ENCODE measurements at places on chromosomes 1 and 21.
A peak's percentile ranks its signal among the peaks of the same experiment; 100 is the strongest.

DNA sequence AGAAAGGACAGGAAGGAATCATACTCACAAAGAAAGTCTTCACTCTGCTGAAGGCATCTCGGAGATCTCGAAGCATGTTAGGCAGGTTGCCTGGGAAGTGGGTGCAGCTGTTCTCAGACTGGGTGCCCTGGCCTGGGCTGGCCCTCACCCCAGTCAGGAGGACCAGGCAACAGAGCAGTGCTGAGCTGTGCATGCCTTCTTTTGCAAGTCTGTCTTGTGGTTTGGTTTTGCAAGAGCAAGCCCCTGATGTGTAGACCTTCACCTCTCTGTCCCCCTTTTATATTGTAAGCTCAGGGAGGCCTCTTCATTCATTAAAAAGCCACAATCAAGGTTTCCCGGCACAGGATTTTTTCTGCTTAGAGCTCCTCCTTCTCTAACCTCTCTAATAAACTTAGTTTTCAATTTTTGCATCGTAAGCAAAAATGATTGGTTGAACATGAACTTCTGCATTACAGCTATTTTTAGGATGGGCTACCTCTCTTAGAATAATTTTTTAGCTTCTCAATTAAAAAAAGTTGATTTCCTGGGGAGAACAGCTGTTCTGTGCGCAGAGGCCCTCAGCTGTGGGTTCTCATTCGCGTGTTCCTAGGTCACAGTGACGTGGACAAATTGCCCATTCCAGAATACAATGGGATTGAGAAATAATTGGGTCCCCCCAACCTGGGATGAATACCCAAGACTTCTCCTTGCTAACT lies at the start of gene IL10:
TSS of gene IL10 (minus strand) at position 252 of the 695 bp plus-strand sequence. CDS start at position 193, 59 bp downstream.
- no peak for DNase-seq

DNA sequence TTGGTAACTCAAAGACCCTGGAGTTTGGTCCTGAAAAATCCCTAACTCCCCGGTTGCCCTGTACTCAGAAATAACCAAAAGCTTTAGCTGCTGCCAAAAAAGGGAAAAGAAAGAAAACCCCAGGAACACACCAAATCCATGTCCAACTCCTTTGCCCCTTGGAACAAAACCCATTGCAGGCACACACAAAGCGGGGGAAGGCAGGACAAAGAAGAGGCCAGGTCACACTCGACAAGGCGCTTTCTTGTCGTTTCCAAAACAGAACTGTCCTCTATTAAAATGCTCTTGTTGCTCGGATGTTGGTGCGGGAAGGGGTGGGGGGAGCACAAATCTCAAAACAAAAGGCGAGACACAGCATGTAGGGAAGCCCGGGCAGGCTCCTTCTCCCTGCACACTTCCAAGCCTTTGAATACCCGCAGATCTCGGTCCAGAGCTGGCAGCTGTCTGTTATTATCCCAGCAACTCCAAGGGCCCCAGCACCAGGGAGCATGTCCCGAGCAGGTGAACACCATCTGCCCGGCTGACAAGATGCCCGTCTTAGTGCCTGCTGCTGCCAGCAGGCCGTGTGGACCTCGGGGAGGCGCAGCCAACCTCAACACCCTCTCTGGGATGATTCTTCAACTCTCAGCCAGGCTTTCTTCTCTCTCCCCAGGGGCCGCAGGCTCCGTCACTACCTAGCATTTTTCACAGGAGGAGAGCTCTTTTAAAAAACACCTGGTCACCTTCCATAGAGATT lies 96.4 kb downstream of the SSBP3 start:
- no peak for DNase-seq

DNA sequence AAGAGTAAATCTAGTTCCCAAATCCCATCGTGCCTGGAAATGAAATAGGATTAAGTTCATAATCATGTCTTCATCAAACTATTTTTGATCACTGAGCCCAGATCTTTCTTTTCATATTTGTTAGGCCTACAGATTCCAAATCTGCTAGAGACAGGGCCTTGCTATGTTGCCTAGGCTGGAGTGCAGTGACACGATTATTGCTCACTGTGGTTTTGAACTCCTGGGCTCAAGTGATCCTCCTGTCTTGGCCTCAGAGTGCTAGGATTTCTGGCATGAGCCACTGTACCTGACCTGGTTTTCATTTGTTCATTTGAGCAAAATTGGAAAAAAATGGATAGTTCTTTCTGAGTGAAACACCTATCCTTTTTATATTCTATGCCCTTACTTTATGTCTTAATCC lies 28.0 kb upstream of the DIPK1A start:
- DNase-seq = no peak

GRCh38 chr1:47870946-47871676 lies 126.1 kb downstream of the TRABD2B start:
- DNase-seq = no peak

GRCh38 chr1:110620250-110620615 lies 14.1 kb upstream of the KCNA2 start:
- DNase-seq = peak; percentile 10

GRCh38 chr21:35606146-35606545 lies 454.2 kb downstream of the SETD4 start:
- no peak for DNase-seq

DNA sequence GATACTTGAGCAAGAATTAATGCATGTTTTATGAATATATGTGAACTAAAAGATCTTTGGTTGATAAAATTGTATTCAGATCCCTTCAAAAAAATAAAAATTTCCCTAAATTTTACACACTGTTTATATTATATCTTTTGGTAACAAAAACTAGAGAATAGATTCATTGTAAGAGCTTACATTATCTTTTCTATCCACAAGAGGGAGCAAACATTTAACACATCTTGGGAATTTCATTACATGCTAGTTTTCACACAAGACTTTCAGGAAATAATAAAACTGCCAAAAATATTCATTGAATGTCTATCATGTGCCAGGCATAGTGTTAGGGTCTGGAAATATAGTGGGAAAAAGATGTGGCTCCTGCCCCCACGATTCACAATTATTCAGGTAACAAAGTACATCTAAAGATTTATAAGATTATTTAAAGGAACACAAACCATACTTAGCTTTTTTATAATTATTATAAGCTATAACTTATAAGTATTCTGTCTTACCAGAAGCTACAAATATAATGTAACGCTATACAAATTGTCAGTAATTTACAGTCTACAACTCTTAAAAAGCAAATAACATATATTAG lies 30.6 kb downstream of the FAF1 start:
- DNase-seq = no peak

- DNase-seq = no peak
These were observed 96.1 kb upstream of the KCNA3 start for GRCh38 chr1:110770832-110771231.

- no peak for DNase-seq
These were observed 128.3 kb upstream of the HMGB4 start for GRCh38 chr1:33735624-33736023.

DNA sequence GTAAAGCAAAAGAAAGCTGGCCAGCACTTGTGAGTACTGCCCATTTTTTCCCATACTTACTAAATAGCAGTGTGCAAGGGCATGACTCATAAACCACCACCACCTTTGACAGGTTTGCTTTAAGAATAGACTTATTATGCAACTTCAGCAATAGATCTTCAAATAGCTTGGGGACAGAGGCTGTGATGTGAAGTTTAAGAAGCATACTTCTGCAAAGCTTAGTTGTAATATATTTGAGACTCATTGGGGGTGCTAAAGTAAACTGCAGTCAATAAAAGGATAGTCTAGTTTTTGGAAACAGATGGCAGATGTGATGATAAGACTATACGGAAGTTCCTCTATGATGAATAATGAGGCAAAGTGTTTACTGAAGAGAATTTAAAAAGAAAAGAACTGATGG lies 210.0 kb downstream of the PLA2G4A start:
- no peak for DNase-seq

DNA sequence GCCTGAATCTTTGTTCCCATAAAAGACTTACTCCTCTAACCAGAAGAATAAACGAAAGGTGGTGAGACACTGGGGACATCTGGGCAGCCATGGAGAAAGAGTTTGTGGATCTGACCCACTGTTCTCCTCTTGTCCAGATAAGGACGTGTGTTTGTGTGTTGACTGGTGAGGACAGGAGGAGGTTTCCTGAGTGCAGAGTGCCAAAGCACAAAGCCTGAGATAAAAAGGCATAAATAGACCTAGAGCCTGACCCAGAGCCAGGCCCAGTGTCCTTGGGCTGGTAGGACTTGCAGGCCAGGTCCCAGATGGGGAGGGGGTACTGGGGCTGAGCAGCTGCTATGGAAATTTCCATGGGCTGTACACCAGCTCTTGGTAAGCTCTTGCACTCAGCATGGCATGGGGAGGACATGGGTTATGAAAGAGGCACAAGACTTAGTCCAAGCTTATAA lies 19.6 kb upstream of the COQ8A start:
- DNase-seq = no peak

DNA sequence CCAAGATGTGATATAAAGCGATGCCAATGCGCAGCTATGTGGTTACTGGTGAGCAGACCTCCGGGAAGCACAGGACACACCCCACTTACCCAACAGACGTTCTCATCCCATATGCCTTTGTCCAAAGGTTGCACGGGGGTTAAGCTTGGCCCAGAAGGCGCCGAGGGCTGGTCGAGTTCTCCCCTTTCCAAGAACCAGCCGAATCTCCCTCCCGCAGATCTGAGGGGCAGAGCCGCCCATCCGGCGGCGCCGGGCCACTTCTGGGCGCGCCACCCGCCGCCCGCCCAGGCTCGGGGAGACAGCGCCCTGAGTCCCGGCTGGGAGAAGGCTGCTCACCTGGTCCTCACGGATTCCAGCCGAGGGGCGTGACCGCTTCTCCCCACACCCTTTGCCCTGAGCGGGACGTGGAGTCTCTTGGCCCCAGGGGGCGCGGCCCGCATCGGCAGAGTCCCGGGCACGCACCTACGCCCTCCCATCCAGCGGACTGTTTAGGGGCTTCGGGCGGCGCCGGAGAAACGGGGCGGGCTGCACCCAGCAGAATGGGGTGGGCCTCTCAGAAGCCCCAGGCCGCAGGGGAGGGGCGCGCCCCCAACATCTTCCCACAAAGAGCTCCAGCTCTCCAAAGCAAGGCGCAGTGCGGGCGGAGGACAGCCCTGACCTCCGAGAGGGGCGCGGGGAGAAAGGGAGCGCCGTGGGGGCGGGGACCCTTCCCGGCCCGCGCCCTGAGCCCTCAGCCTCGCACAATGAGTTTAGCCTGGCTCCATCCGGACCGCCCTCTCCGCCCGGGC lies 615 bp downstream of the GPR161 start:
- peak; percentile 50 for DNase-seq

DNA sequence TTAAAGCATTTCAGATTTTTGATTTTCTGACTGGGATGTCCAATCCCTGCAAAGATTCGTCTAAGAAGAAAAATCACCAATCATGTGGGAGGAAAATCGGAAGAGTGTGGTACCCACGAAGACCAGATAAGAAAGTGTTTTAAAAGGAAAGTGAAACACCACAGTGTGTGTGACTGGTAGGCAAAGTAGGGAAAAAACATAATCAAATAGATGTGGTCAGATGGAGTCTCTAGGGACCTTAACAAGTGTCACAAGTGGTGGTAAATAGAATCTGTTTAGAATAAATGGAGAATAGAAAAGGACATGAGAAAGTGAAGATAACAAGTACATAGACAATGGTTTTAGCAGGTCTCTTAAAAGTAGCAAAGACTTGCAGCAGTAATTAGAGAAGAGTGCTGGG lies 154.6 kb downstream of the SLC30A10 start:
- peak; percentile 35 for DNase-seq

DNA sequence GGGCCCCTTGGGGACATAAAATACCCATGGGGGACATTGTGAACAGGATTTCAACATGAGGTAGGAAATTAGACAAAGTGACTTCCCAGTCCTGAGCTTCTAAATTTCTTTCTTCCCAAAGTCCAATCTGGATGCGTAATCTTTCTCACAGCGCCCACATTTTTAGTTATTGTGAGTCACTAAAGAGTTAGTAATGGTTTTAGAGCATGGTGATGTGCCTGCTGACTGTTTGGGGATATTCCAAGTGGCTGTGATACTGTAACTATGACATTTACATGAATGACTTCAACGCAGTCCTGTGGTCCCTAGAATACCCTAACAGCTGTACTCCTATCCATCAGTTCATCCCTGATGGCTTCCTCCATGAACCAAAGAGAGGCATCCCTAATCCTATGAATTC lies 224.0 kb upstream of the COA6 start:
- no peak for DNase-seq

DNA sequence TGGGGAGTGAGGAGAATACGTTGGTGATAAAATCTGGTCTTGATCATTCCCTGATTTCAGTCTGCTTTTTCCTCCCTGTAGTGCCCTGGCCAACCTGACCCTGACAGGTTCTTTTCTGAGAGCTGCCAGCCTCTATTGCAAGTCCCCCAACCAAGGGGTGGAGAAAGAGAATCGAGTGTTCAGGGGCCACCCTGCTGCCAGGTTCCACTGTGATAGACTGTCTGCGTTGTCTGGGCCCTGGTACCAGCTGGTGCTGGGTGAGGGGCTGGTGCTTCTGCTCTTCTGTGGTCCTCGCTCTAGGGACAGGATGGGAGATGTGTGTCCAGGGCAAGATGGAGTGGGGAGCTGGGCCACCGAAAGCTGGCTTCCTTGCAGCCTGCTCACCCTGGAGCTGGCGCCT lies 214.6 kb downstream of the CAMTA1 start:
- no peak for DNase-seq

DNA sequence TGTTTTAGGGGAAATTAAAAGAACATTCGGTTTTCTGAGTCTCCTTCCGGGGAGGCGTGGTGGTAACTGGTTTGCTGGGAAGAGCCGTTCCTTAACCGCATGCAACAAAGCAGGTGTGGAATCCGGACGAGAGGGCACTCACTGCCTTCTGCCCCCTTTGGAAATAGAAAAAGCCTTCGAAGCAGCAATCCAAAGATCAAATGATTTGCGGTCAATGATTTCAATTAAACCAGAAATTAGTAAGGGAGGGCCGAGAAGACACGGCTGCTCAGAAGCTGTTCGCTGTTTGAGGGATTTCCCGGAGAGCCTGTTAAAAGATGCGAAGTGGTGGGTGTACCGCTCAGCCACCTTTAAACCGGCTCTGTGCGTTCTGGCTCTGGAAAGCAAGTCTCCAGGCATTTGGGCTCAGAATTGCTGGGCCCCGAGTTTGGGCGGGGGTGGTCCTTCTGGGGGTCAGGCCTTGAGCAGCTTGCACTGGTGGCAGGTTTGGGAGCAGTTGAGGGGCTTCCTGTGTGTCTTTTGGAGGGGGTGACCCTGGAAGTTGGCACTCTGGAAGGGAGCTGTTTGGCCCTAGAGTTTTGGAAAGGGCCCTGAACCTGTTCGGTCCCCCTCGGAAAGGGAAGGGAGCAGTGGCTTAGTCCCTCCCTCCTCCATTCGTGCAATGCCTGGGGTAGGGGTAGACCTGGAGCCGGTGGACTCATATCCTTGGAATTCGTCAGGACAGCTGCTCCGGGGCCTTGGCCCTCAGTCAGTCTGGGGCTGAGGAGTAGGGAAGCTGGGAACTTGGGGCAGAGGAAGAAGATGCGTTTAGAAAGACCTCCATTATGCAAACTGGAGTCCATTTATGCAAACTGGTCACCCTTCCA lies 3.1 kb downstream of the SIM2 start:
- peak; percentile 36 for DNase-seq

- DNase-seq = no peak
These were observed 69.5 kb downstream of the PLD5 start for GRCh38 chr1:242455052-242455361.

GRCh38 chr1:111183308-111184069 lies 17.0 kb downstream of the DENND2D start:
- no peak for DNase-seq

Measured in GM20000 (cell line).